ENCODE measurements at places on chromosomes 3 and 15.

- no peak for DNase-seq
These were observed 133.4 kb upstream of the WNT5A start for GRCh38 chr3:55620351-55621025.

- no peak for DNase-seq
These were observed 54.5 kb downstream of the ALDH1A2 start for GRCh38 chr15:58010983-58011382.

DNA sequence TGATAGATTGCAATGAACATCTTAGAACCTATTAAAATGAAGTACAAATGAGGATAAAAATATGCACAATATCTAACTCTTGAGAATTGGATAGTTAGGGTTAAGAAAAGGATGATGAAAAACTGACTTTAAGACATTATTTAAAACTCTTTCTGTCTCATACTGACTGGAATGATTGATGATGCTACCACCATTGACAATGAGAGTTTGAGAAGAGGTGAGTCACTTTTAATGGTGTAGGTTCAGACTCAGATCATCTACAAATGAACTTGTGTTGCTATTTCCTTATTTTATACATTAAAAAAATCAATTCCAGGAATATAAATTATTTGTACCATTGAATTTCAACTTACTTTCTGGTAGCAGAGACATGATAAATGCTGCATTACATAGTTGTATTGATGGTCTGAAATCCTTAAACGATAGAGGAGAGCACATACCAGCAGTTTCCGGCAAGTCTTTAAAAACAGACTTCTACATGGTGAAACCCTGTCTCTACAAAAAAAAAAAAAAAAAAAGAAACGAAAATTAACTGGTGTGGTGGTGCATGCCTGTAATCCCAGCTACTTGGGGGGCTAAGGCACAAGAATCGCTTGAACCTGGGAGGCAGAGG, 409.0 kb downstream of the OTOL1 start:
- no peak for DNase-seq

DNA sequence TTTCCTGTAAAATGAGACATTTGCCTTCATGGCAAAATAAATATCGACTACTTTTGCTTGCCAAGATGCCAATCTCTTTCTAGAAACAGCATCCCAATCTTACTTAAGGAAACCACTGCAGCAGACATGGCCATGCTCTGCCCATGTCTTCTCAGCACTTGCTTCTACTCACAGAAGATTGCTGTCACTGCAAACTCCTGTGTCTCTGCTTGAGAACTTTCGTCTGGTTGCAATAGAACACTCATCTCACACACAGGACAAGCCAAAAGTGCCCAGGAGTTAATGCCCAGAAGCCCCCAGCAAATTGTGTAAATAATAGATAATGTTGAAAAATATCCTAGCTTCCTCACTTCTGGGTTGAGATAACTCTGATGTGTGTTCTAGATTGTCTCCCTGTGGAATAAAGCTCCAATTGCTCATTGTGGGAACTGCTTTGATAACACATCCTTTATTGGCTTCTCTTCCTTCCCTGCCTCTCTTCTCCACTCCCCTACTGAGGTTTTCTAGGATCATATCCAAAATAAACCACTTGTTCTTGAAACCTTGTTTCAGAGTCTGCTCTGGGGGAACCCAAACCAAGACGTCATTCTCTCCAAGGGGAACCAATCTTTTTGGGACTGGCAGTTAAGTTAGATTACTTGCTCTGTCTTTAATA, 156.3 kb upstream of the STRIT1 start:
- no peak for DNase-seq

DNA sequence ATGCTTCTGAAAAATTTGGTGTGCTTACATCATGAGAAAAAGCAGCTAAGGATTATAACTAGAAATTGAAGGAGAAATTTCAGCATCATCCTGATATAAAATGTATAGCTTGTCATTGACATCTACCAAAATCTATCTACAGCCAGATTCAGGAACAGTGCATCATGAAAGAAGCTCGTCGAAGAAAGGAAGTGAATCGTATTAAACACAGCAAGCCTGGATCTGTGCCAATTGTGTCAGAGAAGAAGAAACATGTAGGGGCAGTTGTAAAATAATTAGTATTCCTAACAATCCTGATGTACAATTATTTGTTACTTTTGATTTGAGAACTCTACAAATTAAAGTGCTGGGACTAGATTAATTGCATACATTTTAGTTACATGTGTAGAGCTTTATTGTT, 37.2 kb downstream of the AP4E1 start:
- DNase-seq: no peak

DNA sequence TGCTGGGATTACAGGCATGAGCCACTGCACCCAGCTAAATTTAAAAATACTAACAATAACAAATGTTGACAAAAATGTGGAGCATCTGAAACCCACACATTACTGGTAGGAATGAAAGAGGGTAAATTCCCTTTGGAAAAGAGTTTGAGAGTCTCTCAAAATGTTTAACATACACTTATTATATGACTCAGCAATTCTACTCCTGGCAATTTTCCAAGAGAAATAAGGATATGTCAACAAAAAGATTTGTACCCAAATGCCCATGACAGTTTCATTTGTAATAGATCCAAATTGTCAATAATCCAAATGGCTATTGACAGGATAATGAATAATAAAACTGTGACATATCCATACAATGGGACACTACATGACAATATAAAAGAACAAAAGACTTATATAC, 9.0 kb downstream of the HCLS1 start:
- no peak for DNase-seq

- DNase-seq: no peak
These were observed 8.4 kb upstream of the IL1RAP start for GRCh38 chr3:190505381-190506003.

Measured in stimulated activated CD4-positive, alpha-beta T cell treated with anti-CD3 and anti-CD28 coated beads, TNF-alpha, amount 100 ng/mL, for 24 hours (primary cell).